ENCODE measurements at places on chromosomes 4 and X.

DNA sequence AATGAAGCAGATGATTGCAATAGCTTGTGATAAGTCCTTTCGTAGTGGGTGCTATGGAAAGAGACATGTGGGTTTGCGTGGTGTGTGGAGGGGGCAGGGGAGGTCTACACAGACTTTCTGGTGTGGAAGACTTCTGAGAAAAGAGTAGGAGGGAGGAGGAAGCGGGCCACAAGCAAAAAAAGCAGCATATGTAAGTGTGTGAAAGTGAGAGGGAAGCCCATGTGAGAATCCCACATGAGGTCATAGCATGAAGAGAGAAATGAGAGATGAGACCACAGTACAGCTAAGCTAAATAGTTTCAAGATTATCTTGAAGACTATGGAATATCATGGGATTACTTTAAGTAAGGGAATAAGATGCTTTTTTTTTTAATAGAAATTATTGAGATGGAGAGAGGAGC lies 2039.9 kb upstream of the TENM3 start:
- no peak for DNase-seq

DNA sequence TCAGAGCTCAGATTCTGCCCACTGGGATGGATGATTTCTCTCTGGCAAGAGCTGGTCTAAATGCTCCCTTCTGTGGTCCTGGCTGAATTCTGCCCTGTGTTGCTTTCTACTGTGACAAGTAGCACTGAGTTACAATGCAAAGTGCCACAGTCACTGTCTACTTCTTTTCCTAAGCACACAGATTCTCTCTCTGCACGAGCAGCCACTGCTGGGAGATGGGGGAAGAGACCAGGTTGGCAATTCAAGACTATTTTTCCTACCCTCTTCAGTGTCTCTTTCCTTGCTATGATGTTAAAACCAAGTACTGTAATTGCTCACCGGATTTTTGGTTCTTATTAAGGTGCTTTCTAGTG lies 45.5 kb downstream of the STAP1 start:
- DNase-seq: no peak

GRCh38 chr4:98399915-98400314 lies 138.7 kb downstream of the RAP1GDS1 start:
- no peak for DNase-seq

- no peak for DNase-seq
These were observed 55.8 kb upstream of the BCOR start for GRCh38 chrX:40153345-40154249.

All from brain microvascular endothelial cell (primary cell).